ENCODE measurements at places on chromosomes 6 and 20.
A peak's percentile ranks its signal among the peaks of the same experiment; 100 is the strongest.

DNA sequence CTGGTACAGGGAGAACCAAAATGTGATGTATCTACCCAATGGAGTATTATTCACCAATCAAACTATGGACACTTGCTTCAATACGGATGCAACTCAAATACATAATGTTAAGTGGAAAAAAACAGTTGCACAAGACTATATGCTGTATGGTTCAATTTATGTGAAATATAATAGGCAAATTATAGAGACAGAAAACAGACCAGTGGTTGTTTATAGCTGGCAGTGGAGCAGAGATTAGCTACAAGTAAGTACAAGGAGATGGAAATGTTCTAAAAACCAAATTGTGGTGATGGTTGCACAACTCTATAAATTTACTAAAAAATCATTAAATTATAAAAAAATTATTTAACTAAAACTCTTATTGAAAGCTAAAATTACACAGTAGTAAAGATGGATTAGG is 113.2 kb downstream of the PRDM1 start:
- DNase-seq, result no peak

- no peak for DNase-seq
These were observed 11.3 kb upstream of the CEP43 start for GRCh38 chr6:166987930-166988329.

- no peak for DNase-seq
These were observed 16.6 kb downstream of the DSE start for GRCh38 chr6:116387374-116387773.

DNA sequence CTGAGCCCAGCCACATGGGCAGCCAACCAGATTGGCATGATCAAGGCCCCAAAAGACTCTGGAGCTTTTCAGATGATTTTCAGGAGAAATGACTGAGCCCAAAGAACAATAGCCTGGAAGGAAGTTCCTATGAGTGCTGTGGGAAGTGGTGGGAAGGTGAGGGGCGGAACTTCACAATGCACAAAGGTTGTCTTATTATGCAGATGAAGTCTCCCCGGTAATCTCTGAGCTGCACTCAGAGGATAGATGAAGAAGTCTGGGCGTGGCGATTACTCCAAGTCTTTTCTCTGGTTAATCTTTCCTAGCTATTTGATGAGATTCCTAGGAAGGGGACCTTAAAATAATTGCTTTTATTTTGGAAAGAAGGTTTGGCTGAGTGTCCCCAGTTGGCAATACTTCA is 36.9 kb downstream of the LBP start:
- no peak for DNase-seq

DNA sequence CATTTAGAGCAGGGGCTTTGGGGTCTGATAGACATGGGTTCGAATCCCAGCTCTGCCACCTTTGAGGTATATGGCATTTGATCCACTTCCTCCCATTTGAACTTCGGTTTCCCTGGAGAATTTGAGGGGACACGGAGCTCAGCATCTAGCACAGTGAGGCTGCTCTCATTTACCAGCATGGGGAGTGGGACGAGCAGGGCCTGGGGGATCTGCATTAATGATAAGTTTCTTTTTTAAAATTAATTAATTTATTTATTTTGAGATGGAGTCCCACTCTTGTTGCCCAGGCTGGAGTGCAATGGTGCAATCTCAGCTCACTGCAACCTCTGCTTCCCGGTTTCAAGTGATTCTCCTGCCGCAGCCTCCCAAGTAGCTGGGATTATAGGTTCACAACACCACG is 52.6 kb downstream of the VSTM2L start:
- no peak for DNase-seq

- no peak for DNase-seq
These were observed 26.6 kb upstream of the TGM2 start for GRCh38 chr20:38191654-38192053.

DNA sequence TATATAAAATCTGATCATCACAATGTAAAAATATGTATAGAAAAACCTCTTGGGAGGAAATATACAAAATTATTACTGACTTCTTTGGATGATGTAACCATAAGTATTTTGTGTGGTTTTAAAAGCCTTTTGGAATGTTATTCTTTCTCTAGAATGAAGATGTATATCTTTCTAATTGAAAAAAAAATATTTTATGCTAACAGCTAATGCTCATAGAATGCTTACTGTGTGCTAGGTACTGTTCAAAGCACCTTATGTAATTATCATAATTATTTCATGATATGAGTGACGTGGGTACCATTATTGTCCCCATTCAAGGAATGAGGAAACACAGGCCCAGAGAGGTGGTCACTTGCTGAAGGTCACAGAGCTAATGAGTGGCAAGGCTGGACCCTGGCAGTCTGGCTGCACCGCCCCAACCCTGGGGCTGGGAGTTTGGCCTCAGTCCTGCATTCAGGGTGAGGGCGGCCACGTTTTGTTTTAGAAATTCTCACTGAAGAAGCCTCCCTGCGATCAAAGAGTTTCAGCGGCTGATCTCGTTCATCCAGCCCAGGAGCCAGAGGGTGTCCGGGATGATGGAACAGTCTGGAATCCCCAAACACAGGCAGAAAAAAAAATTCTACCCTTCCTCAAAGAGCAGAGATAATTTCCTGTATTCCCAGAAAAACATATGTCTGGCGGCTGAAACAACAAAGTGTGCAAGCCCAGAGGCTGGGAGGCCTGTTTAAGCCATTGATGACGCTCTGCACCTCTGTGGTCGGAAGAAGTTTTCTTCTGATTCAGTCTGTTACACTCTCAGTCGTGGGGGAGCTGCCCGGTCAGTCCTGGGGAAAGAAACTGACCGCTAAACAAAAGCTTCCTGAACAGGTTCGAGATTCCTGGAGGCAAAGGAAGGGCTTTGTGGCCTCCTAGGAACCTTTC is 37.3 kb downstream of the TFEB start:
- DNase-seq, result no peak

DNA sequence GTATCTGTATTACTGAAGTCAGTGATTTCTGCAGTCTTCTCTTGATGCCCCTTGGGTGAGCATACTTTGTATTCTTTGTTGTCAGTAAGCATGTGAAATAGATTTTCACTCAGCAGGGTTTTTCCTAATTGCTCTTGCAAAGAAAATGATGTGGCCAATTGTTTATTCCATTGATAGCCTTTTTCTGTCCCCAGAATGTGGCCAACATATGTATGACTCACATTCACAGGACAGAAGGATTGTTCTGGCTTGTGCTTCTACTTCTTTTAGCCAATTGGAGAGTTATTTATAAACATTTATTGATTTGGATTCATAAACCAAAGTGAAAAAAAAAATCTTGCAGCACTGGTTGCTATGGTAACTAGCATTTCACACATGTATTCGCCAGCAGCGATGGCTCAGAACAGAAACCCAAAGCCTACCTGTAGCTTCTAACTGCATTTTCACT is 54.4 kb upstream of the RBM24 start:
- no peak for DNase-seq

- DNase-seq, result no peak
These were observed 8.8 kb upstream of the GJA1 start for GRCh38 chr6:121426686-121427085.

GRCh38 chr20:48684501-48685041 is 143.2 kb downstream of the PREX1 start:
- DNase-seq, result no peak

GRCh38 chr6:44024574-44025219 is 102.6 kb downstream of the MRPL14 start:
- no peak for DNase-seq

DNA sequence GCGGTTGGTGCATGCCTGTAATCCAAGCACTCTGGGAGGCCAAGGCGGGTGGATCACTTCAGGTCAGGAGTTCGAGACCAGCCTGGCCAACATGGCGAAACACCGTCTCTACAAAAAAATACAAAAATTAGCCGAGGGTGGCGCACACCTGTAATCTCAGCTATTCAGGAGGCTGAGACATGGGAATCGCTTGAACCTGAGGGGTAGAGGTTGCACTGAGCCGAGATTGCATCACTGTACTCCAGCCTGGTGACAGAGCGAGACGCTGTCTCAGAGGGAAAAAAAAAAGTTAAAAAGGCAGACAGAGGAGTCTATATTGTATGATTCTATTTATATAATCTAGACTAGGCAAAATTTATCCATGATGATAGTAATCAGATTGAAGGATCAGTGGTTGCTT is 27.3 kb upstream of the PLCG1 start:
- DNase-seq, result no peak

DNA sequence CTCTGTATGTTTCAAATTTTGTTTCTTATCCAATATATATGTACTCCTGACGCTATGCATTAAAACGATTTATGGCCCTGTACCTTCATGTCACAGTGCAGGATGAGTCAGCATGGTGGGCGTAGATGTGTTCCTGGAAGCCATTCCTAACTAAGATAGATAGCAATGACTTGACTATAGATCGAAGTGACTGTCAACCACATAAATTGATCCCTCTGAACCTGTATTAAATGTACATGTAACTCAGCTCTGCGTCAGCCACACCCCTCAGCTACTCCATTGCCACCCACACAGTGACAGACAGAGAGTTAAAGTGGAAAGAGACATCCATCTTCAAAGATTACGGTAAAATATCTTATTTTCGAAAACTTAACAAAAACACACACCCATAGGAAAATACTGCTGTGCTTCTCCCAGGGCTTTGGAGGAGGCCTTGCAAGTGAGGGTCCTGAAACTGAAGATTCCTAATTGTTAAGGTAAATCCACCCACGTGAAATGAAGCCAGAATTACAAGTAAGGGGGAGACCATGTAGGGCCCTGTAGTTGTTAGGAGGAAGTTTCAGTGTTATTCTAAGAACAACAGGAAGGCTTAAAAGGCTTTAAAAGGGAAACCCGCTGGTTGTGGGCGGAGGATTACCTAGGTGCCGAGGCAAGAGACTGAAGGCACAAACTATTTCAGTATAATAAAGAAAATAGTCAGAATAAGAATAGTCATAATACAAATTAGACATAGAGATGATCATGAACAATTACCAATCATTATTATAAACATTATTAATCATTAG is 10.3 kb upstream of the RAD21L1 start:
- DNase-seq, result peak; percentile 25

GRCh38 chr20:45269056-45269455 is 14.7 kb upstream of the SLPI start:
- no peak for DNase-seq

- DNase-seq, result no peak
These were observed 6.9 kb downstream of the BLOC1S5 start for GRCh38 chr6:8057263-8057662.

DNA sequence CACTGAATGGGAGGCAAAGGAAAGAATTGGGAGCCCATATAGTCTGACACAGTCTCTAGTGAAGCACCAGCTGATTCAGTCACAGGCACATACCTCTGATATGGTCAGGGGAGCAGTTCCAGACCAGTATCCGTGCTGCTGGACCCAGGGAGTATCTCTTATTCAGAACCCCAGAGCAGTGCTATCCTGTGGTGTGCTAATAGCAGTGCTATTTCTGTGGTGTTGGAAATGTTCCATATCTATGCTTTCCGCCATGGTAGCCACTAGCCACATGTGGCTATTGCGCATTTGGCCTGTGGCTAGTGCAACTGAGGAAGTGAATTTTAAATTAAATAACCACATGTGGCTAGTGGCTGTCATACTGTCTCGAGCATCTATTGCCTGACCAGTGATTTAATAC is 11.0 kb downstream of the SCUBE3 start:
- no peak for DNase-seq

GRCh38 chr20:40778894-40779496 is 90.0 kb upstream of the MAFB start:
- DNase-seq, result no peak

DNA sequence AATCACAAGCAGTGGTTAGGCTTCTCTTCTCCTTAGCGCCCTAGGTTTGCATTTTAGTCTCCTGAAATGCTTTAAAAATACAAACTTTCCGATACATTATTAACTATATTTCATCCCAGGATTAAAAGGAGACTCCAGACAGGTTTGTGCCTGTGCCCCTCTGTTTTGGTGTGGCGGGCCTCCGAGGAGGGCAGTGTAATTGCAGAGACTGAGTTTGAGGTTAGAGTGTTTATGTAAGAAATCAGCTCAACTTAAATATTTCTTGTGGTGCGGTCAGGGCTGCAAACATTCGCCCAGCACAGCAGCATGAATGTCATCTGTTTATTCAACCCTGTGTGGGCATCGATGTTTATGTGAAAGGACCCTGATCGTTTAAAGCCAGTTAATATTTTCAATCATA is 130.4 kb upstream of the AKAP12 start:
- DNase-seq, result no peak

DNA sequence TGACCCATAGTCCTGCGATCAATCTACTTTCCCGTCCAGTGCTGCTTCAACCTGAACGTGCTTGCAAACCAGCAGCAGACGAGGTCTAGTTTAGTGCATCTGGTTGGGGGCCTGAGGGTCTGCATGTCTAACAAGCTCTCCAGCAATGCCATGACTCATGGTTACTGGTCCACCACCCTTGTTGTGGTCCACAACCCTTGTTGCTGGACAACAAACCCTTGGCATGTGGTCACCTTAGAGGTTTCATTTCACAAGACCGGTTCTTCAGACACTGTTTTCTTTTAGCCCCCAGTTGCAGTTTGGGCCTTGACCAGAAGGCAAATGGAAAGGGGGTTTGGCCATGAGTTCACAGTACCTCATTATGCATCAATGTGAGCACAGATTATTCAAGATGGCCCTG is 424.8 kb downstream of the QKI start:
- no peak for DNase-seq

DNA sequence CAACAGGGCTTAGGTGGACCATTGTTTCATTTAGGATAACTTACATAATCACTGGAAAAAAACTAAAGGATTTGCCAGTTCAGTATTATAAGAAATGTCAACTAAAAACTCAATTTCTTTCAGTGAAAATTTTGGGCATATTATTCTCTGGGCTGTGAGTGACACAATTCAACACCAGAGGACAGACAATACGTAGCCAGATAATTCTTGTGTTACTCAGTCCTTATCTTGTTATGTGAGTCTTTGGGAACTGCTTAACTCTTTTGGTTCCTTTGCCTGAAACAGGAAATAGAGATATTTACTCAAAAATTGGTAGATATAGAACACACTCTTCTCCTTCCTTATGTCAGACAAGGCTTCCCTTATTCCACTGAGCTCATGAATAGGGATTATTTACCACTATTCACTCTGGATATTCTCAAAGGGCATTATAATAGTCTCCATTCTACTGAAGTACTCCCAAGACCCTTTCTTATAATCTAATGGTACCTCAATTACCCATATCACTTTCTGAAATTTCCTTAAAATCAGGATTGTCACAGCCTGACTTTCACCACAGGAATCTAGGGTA is 4.9 kb upstream of the BEND6 start:
- no peak for DNase-seq

DNA sequence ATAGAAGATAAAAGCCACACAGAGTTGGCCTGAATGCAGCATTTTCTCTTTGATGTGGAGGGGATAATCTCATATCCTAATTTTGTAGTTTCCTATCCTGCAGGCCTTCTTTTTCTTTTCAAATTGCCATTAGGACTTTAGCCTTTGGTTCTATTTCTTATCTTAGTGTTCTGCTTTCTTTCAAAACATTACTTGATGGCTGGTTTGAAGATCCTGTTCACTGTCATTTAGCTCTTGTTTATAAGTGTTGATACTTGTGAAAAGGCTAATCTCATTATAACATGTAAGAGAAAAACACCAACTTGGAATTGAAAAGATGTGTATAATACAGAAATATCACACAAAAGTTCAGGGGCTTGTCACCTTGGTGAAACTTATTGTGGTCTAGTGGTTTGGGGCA is 54.6 kb upstream of the PKIB start:
- DNase-seq, result no peak

- no peak for DNase-seq
These were observed 184.8 kb upstream of the ECI2 start for GRCh38 chr6:4319981-4320683.
